Motor neuron (in vitro differentiated cells): ENCODE measurements at places on chromosomes 11 and 22. TPM values are rescaled to one million over a fixed set of nuclear protein-coding genes. Genes with fewer than 3 reads are reported as not detected.
A peak's percentile ranks its signal among the peaks of the same experiment; 100 is the strongest.

DNA sequence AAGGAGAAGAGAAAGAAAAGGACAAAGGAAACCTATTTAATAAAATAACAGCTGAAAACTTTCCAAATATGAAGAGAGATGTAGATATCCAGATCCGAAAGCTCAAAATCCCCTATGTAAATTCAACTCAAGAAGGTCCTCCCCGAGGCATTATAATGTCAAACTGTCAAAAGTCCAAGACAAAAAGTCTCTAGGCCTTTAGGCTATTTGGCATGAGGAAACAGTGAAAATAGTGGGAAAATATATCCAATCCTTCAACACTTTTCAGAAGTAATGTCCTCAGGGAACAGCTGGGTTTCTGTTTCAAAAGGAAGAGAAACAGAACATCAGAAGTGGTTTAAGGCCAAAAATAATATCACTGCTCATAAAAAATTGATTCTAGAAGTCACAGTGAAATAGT is 1.9 kb upstream of the OR52E4 start:
- ATAC-seq, result no peak

DNA sequence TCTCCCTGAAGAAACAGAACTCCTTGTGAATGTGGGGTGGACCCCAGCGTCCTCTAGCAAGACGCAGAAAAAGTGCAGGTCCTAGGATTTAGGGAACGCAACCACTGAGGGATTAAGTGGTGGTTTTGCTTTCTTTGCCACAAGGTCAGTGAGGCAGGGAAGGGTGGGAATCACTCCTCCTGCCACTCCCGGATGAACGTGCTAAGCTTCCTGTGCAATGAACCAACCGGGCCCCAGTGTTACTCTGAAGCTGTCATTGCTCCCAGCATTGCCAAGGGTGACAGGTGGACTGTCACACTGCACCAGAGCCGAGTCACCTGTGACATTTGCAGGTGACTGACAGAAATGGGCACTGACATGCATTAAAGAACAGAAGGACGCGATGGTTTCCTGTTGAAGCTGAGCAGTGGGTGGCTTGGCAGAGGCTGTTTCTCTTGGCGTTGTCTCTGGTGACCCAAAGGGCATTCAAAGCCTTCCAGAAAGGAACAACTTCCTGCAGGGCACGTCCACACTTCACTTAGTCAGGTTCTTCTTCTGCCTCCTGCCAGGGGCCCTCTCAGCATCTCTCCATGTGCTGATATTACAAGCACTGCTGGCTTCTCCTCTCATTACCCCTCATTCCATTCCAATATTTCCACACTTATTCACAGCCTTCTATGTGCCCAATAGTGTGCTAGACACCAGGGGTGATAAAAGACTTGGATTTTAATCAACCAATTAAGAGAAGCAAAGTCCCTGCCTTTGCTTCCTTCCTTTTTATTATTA is 9.7 kb downstream of the KIRREL3 start:
- ATAC-seq, result no peak

DNA sequence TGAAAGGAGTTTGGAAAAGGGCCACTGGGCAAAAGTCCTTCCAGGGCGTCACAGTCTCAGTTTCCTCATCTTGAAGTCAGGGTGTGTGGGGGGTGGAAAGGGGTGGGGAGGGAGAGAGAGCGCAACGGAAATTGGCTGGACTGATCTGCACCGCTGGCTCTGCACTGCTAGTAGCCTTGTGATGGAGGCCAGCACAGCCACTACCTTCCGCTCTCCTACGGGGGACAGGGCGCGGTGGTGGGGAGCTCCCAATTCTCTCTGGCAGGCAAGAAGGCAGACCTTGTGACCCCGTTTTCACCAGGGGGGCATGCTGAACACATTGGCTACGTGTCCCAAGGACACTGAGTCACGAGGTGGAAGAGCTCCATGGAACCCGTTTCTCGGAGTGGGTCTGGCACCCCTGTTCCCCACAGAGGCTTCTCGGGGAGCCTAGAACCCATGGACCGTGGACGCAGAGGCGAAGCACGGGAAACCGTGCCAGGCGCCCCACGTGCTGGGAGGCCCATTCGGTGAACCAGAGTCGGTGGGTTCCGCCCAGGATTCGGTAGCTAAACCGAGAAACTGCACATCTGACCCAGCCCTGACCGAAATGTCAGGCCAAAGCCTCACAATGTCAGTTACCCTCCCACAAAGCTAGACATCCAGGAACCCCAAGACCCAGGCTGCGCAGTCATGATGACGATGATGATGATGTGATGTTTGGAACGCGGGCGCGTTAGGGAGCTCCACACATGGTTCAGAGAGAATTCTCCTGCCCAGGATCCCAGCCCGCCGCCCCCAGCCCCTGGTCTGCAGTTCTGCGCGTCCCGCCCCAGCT is 28.3 kb upstream of the WNT11 start:
- no peak for ATAC-seq

DNA sequence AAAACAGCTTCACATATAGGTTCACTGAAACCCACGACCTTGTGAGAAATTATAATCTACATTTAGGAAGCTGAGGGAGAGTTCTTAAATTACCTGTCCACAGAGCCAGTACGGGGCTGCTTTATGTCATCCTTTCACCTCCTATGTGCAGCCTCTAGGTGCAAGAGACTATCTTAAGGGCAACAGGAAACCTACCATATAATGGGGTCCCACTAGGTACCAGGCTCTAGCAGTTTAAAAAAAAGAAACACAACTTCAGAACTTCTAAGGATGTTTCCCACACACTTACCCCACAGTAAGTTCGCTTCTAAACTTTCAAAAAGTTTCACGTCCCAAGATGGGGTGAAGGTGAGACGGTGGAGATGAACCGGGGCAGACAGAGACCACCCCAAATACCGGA is 573 bp downstream of the STK33 start:
- ATAC-seq, result no peak

GRCh38 chr11:60500276-60500910 is 7.8 kb downstream of the MS4A12 start:
- ATAC-seq, result peak; percentile 94

GRCh38 chr11:67632175-67632981 is 2.6 kb upstream of the NUDT8 start:
- no peak for ATAC-seq

GRCh38 chr11:128713595-128713994 is 19.7 kb downstream of the FLI1 start:
- no peak for ATAC-seq

- ATAC-seq, result no peak
Observed at GRCh38 chr11:55849037-55849436, 10.5 kb downstream of the OR5D16 start.

DNA sequence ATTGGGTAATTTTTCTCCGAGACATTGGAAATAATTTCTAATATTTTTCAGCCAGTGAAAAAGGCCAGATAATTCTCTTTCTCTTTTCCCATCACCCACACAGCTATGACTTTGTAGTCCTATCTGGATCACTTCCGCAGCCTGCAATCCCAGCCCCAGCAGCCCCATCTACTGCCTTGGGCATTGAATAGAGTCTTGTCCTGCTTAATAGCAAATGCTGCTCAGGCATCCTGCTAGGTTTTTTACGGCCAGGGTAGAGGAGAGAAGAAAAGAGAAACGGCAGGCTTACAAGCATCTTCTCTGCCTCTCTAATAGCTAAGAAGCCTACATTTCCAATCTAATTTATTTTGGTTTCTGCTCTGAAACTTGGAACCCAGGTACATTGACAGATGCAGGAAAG is 154.3 kb upstream of the B3GAT1 start:
- ATAC-seq, result no peak

- ATAC-seq, result peak; percentile 63
Observed at GRCh38 chr11:9802291-9802861, 138.5 kb downstream of the SWAP70 start.

DNA sequence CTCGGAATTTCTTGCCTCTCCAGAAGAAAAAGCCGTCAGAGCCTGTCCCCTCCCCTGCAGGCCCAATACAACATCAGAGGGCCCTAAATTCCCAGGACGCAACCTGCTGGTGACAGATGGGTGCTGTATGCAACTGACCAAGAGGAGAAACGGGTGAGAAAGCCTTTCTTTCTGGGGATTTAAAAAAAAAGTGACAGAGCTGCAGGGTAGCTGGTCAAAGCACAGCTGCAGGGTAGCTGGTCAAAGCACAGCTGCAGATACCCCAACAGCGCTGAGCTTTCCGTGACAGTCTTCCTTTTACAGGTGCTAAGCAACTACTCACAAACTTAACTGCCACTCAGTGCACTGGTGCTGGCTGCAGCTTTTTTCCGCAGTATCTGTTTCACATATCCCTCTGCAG is 17.8 kb downstream of the AP1B1 start:
- peak; percentile 39 for ATAC-seq

DNA sequence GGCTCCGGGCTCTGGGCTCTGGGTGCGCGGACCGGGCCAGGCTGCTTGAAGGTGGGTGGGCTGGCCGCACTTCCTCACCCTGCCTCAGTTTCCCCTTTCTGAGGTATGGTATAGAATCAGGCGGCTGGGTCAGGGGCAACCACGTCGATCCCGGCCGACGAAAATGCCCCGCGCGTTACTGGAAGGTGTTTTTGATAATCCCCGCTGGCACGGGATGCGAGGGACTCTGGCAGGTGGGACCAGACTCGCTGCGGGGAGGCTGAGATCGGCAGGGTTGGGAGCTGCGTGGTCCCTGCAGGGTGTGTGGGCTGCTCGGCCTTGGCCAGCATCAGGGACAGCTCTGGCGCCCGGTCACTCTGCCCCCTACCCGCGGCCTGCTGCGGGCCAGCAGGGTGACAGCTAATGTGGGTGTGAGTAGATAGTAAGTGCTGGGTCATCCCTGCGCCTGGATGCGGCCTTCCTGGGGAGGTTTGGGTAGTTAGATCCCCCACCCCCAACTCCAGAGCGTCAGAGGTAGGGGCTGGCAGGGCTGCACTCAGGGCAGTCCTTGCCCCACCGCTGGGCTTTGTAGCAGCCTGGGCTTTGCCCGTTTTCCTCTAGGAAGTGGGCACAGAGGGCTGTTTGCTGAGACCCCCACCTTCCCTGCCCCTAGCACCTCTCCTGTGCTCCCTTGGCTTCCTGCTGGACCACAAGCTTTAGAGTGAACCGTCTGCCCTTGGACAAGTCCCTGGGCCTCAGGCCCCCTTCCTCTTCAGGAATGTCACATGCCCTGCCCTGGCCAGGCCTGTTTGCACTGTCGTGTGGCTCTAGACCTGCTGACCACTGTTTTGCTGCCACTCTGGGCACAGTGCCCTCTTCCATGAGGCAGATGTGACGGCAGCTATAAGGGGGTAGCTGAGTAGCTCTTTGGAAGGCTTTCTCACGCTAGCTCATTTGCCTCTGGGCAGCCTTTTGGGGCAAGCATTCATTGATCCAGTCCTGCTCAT is 579 bp downstream of the TANGO2 start:
- ATAC-seq, result peak; percentile 26

- peak; percentile 95 for ATAC-seq
Observed at GRCh38 chr11:17821648-17822400, 87.2 kb downstream of the KCNC1 start.

DNA sequence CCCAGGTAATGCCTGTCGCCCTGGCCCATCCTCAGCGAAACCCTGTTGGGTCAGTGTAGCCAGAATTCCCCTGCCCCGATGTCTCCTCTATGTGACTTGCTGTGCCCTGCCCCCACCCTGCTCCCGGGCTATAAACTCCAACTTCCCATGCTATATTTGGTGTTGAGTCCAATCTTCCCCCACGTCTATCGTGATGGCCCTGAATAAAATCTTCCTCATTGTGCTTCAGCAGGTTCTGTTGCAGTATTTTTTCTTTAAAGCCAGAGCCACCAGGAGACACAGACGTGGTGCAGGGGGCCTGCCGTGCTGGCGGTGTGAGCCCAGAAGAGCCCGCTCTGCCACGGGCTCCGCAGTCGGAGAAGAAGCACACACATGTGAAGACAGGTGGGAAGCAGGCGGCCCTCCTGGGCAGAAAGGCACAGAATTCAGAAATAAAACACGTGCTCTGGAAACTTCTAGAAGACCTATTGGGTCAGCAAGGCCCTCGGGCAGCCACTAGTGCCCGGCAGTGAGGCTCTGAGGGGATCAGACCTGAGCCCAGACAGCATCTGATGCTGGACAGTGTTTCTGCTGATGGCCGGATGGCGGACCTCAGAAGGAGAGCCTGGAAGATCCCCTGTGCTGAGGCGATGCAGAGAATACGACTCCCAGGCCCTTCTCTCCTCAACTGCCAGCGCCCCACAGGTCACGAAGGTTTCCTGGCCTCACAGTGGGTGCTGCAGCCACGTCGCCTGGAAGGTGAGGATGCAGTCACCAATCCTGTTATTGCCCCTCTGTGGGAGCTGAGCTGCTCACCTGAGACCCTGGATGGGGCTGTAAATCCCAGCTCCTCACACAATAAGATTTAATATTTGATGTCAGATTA is 501.9 kb downstream of the BRD1 start:
- no peak for ATAC-seq

- no peak for ATAC-seq
Observed at GRCh38 chr11:80673566-80673965, 1232.7 kb upstream of the TENM4 start.

- peak; percentile 1 for ATAC-seq
Observed at GRCh38 chr11:405954-406795, 8.6 kb downstream of the SIGIRR start.

DNA sequence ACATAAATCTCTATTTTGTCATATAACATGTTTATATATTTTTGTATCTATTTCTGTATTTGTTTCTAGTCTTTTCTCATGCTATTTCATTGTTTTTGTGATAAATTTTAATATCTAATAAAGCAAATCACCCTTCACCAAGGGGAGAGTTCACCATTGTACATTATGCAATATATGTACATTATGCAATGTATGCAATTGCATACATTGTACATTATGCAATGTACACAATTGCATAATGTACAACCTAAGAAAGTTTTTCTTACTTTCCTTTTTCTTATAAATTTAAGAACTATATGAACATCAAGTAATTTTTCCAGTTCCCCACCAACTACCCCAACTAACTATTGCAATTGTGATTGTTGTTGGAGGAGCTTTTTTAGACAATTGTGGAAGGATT is 44.1 kb upstream of the GLYATL2 start:
- no peak for ATAC-seq

DNA sequence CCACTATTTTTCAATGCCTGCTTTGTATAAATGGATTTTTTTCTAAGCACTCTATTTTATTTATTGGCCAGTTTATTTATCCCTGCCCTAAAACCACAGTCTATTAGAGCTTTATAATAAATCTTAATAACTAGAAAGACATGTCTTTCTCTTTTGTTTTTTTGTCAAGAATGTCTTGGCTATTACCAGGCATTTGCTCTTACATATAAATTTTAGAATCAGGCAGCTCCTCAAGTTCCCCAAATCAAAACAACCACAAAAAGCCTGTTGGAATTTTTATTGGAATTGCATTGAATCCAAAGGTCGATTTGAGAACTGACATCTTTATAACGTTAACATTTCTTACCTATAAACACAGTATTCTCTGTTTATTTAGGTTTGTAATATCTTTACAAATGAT is 85.8 kb upstream of the SC5D start:
- ATAC-seq, result no peak

GRCh38 chr22:43432883-43433415 is 21.1 kb downstream of the MPPED1 start:
- ATAC-seq, result no peak

Gene ZNF214
- 7.4 and 7.8 TPM in 2 replicates for total RNA-seq

Gene NRXN2
- total RNA-seq, result 101 and 110 TPM in 2 replicates

Gene SEZ6L
- 3.3 and 3.8 TPM in 2 replicates for total RNA-seq

Gene NXPE4
- total RNA-seq, result 0.24 TPM in 1 of 2 replicates, not detected in the other

Gene AKIP1
- 29.5 and 34.3 TPM in 2 replicates for total RNA-seq

Gene CNGA4
- total RNA-seq, result 0.14 and 0.45 TPM in 2 replicates

Gene FGF19
- 0.15 and 0.21 TPM in 2 replicates for total RNA-seq
